ENCODE measurements at places on chromosomes 2 and 18.

DNA sequence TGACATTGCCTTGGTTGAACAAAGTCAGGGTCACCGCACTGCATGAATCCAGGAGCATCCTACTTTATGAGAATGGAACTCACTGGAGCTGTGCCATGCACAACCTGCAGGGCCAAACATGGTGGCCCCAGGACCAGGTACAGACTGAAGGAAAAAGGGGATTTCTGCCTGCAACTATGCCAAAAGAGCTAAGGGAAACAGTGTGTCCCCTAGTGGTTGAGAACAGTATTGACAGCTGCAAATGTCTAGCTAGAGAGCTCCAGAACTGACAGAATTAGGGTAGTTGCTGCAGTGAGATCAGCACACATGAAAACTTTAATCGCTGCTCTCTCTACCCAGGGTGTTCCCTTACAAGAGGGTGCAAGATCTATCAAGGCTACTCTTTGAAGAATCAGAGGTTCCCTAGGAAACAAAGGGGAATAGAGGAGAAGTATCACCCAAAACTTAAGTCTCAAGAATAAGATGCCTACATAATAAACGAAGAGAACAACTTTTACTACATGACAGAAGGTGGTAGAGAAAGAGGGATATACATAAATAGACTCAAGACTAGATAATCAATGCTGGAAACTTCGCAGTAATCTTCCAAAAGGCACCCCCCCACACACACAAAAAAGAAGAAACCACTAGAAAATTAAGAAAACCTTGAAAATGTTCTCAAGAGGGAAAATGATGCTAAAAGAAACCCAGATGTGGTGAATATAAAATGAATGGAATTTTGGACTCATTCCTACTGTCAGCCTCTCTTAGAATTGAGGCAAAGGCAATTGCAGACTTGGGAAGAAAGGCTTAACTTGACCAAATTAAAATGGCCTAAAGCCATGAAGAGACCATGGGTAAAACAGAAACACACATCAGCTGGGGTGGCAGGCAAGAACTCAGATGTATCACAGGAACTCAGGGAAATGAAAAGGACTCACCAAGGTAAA, 43.6 kb upstream of the IHH start:
- DNase-seq, result peak; percentile 62

DNA sequence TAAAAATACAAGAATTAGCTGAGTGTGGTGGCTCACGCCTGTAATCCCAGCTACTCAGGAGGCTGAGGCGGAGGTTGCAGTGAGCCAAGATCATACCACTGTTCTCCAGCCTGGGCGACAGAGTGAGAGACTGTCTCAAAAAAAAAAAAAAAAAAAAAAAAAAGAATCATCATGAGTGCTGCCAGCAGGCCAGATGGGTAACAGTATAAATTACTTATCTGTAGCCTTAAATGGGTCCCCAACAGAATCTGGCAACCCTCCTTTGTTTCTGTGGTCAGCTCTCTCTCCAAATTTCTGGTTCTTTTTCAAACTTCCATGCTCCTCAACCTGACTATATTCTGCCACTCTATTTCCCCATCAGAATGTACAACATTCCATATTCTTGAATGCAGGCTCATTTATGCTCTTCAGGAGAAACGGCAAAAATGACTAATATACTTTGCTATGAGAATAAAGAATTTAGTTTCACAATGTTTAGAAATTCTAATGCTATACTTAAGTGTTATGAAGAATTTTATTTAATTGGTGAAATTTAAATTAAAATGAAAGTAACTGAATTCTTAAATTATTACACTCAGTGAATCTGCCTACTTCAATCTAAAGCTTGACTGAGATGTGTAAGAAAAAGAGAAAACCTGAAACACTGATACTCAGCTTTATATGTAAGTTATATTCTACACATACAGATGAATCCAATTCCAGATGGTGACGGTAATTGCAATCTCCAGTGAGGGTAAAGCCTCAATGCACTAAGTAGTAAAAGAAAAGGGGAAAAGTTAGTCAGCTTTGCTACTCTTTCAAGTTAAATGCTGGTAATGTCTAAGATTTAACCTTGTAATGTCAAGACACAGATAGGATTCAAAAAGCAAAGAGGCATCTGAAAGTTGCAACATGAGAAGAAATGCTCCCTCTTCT, 24.8 kb downstream of the LPIN2 start:
- DNase-seq, result no peak

DNA sequence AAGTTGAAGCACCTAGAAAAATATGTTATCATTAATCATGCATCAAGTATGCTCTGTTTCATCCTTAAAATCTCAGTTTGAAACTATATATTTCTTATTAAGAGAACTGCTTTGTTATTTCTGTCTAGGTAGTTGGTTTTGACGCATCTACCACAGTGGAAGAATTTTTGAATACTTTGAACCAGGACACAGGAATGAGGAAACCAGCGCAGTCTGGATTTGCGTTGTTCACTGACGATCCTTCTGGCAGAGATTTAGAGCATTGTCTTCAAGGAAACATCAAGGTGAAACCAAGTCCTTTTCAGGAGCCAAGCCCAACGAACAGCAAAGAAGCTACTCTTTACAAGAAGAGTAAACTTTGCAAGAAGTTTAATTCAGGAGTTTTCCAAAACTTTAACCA, 30.1 kb upstream of the DYNC2LI1 start:
- DNase-seq, result no peak

GRCh38 chr2:240211598-240212424, 71.4 kb upstream of the OTOS start:
- no peak for DNase-seq

DNA sequence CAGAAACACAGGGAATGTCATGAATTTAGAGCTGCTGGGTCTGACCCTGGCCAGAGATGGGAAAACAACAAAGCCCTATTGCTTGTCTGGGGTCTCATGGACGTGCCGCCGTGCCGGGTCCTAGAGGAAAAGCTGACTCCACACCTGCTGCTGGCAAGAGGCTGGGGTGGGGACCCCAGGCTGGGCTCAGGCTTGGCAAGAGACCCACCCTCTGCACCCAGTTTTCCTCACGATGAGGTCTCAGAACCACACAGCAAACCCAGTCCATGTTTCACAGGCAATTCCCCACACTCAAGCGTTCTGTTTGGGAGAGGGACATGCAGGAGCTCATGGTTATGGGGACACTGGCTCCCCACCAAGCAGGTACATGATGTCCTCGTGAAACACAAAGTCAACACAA, 367.3 kb upstream of the SALL3 start:
- no peak for DNase-seq

- DNase-seq, result no peak
Measured at GRCh38 chr2:188303363-188304031, 11.8 kb downstream of the GULP1 start.

- DNase-seq, result peak; percentile 14
Measured at GRCh38 chr2:18178736-18179349, 300.4 kb downstream of the KCNS3 start.

DNA sequence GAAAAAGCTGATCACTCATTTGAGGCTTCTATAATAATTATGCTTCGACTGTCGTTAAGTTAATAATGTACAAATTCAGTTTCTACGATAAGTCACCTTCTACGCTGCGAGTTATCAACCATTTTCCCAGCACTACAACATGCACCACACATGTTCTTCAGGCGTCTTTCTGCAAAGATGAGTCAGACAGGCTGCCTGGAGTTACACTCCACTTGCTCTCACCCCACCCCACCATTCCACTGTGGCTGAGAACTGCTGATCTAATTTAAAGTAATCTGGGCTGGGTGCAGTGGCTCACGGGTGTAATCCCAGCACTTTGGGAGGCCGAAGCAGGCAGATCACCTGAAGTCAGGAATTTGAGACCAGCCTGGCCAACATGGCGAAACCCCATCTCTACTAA, 218.6 kb downstream of the DYM start:
- DNase-seq, result no peak

GRCh38 chr18:62526098-62527025, 3.5 kb downstream of the ZCCHC2 start:
- peak; percentile 91 for DNase-seq

DNA sequence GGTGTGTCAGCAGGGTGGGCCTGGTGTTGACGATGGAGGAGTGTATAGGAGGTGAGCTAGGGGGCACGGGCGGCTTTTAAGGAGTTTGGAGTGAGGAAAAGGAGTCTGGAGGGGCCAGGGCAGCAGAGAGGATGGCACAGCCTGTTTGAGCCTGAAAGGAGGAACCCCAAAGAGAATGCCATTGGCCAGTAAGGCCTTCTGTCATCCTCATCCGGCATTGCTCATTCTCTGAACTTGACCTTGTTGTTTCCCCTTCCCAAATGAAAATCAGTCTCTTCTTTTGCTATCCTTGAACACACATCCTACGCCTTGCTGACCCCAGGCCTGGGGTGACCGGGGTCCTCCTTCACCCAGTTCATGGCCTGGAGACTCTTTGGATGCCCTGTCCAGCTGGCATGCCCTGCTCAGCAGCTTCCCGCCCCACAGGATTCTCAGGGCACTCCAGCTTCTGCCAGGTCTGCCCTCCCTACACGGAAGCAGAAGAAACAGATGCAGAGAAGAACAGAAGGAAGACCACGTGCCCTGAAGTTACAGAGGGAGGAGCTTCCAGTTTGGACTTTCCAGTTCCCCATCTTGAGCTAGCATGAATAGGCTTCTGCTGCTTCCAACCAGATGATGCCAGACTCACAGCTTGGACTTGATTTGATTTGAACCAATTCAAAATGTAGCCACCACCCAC, 20.5 kb upstream of the KIF3C start:
- DNase-seq, result peak; percentile 94

DNA sequence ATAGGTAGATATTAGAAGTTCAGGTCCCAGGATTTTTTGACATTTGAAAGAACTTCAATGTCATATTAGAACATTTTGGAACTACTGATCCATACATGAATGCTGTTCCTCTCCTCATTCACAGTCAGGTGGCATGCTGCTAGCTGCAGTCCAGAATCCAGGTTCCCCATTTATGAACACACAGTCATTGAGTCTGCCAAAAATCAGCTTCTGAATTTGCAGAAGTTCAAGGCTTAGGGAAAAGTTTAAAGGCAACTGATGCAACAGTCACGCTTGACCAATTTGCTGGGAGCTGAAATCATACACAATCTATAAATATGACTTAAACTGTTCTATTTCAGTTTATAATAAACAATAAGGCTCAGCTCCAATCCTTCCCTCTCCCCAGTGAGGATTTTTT, 17.3 kb upstream of the TTR start:
- DNase-seq, result peak; percentile 79

DNA sequence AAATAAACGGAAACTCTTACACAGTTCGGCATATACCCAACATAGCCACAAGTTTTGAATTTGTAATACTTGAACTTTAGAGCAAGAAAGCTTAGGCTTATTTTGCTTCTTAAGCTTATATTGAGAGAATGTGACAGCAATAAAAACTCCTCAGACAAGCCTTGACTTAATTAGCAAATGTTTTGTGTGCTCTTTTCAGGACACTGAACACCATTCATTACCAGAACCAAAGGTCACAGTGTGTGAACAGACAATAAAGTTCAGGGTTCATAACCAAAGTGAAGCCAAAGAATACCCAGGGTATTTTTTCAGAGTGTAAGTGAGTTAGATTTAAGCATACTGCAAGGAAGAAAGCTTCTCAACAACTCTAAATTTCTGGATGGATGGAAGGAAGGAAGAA, 605.8 kb downstream of the METTL4 start:
- DNase-seq, result no peak

- DNase-seq, result peak; percentile 15
Measured at GRCh38 chr2:189580658-189581353, at the start of gene SLC40A1. TSS of gene SLC40A1 (minus strand) at chr2:189580786. CDS start at chr2:189580460, 326 bp downstream.

DNA sequence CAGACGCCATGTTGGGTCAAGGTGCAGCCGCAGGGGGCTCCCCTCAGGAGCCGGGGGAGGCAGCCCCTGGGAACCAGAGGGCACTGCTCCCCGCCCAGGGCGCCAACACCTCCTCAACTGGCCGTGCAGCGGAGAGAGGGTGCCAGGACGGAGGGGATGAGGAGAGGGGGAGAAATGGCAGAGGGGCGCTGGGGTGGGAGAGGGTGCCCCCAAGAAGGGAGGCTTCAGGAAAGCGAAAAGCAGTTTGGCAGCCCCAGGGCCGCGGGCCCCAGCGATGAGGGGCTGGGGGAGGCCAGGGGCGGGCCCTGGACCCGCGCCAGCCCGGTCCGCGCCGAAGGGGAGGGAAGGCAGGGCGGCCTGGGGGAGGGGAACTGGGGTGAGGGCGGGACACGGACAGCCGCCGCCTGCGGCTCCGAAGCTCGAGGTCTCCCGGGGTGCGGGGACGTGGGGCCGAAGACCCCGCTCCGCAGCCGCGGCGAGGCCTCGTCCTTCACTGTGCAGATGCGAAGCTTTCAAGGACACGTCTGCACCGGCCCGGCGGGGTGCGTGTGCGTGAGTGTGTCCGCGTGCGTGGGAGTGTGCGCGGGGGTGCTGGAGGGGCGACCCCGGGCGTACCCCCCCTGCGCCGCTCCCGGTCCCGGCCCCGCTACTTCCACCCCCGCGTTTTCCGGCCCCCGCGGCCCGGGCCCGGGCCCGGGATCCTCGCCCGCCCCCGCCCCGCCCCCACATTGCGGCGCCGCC, 1.4 kb downstream of the DNMT3A start:
- no peak for DNase-seq

- no peak for DNase-seq
Measured at GRCh38 chr2:106065983-106066820, 127.9 kb downstream of the UXS1 start.

- DNase-seq, result no peak
Measured at GRCh38 chr18:71238974-71239624, 950.3 kb downstream of the SOCS6 start.

DNA sequence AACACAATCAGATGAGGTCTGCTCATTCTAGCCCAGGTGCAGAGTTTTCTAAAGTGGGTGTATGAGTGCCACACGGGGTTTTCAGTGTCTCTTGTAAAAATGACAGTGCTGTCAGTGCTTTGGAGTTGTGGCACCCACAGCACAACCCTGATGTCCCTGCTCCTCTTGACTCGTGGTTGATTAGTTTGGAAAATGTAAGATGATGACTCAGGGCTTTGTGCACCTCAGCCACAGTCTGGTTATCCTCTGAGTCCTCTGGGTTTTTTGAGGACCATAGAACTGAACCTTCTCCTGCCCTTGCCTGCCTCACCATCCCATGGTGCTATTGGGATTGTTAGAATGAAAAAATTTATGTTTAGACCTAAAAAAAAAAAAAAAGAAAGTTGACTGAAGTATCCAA, 105.6 kb downstream of the MYO1B start:
- DNase-seq, result no peak

- DNase-seq, result no peak
Measured at GRCh38 chr2:96756788-96757476, 3.8 kb upstream of the CNNM4 start.

All from inflammatory macrophage treated with lipopolysaccharide for 4 hours (primary cell).